Skin of body (tissue), 3 donors: ENCODE measurements at places on chromosomes 13 and 19. TPM values are rescaled to one million over a fixed set of nuclear protein-coding genes. Genes with fewer than 3 reads are reported as not detected.

DNA sequence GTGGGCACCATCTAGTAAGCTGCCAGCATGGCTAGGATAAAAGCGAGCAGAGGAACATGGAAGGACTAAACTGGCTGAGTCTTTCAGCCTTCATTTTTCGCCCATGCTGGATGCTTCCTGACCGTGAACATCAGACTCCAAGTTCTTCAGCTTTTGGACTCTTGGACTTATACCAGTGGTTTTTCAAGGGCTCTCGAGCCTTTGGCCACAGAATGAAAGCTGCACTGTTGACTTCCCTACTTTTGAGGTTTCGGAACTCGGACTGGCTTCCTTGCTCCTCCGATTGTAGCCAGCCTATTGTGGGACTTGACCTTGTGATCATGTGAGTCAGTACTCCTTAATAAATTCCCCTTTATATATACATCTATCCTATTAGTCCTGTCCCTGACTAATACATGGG, 785.1 kb upstream of the SLITRK6 start:
- no peak for DNase-seq

DNA sequence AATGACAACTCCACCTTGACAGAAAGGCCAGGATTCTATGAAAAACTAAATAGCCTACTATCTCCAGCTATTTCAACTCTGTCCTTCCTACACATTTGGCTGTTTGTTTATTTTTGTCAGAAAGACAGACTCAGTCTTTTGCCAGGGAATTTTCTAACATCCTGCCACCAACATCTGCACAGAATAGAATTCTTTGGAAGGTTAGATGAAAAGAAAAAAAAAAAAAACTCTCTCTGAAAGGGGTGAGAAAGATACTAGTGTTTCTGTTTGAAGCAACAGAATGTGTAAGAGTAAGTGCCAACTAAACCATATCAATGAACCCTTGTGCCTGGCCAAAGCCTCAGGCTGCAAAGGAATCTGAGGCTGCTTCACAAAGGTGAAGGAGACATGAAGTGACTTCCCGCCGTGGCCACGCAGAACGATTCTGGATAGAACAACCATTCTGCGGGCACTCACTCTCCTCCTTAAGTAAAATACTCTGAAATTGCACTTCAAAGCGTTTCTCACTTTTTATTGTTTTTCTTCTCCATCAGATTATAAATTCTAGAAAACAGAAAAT, 498.2 kb downstream of the IRS2 start:
- no peak for DNase-seq

DNA sequence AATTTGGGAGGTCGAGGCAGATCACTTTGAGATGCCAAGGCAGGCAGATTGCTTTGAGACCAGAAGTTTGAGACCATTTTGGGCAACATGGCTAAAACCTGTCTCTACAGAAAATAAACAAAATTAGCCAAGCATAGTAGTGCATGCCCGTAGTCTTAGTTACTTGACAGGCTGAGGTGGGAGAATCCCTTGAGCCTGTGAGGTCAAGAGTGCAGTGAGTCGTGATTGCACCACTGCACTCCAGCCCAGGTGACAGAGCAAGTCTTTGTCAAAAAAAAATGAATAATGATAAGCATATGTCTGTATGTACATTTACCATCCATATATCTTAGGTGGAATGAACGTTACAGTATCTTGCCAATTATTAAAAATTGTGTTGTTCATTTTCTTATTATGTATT, 2447.7 kb downstream of the PCDH9 start:
- DNase-seq: no peak

- DNase-seq: peak; percentile 77
Observed at GRCh38 chr19:33211794-33212435, 13.7 kb downstream of the SLC7A10 start.

GRCh38 chr19:49362048-49362928, at the start of gene TEAD2:
TEAD2 (minus strand) TSS chr19:49362416; CDS start chr19:49360075, 2,341 bp downstream.
- DNase-seq: peak; percentile 70

GRCh38 chr19:19613506-19613905, 5.0 kb downstream of the PBX4 start:
- DNase-seq: no peak

DNA sequence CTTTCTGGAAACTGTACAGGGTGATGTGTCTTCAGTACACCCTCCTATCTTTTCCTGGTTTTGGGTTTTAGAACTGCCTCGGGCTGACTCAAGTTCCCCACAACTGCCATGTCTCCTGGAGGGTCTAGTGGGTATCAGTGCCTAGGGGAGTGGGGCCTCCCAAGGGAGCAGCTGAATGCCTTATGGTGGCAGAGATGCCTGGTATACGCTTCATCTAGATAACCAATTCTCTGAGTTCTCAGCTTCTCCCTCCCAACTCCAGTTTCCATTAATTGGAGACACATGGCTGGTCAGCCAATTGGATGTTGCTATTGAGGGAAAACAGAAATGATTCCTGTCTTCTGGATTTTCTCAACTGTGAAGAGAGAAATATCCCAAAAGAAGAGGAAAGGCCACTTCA, 12.8 kb downstream of the ZNF439 start:
- no peak for DNase-seq

DNA sequence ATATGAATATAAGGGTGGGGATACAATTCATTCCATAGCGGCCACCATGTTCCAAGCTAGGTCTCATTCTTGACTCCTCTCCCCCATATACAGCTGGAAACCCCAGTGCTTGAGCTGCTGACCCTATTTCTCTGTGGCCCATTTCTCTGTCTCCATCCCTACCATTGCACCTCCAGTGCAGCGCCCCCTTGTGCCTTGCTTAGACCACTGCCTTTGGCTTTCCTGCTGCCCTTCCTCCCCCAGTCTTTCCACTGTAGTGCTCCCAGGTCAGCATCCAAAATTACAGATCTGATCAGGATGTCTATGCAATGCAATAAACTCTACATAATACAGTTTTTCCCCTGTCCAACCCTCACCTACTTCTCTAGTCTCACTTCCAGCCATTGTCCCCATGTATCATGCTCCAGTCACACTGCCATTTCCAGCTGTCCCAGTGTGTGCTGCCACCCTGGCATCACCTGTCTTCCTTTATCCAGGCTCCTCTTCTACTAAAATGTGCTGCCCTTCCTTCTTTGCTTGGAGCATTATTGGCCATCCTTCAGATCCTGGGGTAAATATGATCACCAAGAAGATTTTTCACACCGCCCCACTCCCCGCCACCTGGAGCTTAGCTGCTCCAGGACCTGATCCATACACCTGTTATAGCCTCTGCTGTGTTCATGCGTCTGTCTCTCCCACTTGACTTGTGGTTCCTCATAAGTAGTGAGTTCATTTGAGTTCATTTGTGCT, 199.4 kb upstream of the IPO5 start:
- DNase-seq: no peak

GRCh38 chr19:19602713-19603324, 15.7 kb downstream of the PBX4 start:
- DNase-seq: no peak

DNA sequence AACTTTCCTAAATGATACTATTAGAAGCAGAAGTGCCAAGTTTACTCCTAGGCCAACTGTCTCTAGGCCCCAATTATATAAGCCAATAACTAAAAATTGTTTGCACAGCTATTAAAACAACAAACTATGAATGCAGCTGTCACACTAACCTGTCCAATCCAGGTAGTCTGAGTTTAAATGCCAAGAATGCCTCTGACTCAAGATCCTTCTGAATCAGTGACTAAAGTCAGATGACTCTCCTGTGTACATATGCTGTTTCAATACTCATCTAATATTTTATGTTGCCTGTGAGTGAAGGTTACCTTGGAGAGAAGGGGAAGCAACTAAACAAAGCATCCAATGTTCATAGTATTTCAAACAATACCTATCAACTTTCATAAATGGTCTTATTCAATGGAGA, 257.0 kb downstream of the ENOX1 start:
- no peak for DNase-seq

DNA sequence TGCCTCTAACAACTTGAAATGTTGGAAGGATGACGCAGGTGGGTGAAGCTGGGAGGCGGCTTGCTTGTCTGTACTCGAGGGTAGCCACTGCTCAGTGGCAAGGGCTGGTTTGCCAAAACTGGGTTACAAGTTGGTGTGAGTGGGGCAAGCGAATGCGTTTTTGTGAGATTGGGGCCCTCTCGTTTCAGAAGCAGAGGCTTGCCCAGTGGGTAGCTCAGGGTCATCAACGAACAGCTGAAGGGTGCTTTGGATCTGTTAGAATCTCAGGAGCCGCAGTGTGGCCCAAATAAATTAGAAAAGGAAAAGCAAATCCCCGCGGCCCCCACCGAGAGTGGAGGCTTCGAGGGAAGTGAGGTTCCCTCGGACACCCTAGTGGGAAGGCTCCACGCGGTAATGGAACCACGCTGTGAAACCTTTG, 7.3 kb downstream of the ATP4B start:
- DNase-seq: no peak

DNA sequence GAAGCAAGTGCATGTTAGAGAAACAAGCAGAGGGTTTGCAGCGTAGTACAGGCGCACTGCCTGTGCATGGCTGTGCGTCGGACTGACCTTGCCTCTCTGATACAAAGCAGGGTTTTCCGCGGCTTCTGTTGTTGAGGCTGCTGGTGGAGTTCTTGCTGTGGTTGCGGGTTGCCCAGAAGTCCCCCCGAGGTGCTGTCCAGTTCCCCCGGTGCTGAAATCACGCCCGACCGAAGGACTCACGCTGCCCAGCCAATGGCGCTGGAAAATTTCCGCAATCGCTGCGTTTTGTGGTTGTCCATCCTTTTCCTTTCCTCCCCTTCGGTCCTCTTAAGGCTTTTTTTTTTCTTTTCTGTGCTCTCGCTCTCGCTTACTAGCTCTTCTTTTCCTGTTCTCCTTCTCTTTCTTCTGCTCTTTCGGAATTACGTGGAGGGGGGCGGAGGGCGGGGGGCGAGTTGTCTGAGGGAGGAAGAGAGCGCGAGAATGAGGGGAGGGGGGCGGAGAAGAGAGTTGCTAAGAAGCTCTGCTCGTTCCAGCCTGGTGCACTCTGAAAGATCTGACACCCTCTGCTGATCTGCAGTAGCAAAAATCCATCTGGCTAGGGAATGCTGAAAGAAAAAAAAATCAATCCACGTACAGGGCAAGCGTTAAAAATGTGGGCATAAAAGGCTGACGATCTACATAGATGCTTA, at the start of gene SLITRK1:
SLITRK1 (minus strand) TSS at position 558 of the 689 bp plus-strand sequence. CDS start 967 bp downstream, outside the sequence.
- DNase-seq: no peak

- peak; percentile 40 for DNase-seq
Observed at GRCh38 chr13:57624565-57625435, 6.7 kb upstream of the PCDH17 start.

DNA sequence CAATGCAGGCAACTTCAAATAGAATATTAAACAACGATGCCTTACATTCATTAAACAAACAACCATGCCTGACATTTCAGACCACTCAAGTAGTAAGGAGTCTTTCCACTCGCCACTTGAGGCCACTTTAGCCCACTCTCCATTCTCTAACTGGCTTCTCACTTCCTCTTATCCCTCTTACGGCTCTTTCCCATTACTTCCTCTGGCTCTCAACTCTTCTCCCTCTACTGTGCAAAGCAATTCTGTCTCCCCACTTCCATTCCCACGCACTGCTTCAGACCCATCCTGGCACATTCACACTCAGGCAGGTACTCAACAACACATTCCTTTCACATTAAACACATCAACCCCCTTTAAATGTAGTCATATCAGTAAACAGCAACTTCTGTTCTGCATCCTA, 229.8 kb upstream of the IPO5 start:
- no peak for DNase-seq

GRCh38 chr13:112877976-112878955, 90.7 kb upstream of the MCF2L start:
- no peak for DNase-seq

GRCh38 chr19:34669305-34669704, 7.7 kb downstream of the SCGB2B2 start:
- no peak for DNase-seq

- no peak for DNase-seq
Observed at GRCh38 chr13:30721936-30722335, 13.4 kb upstream of the ALOX5AP start.

GRCh38 chr19:11494634-11495285, 10.9 kb downstream of the ZNF653 start:
- no peak for DNase-seq

GRCh38 chr19:11324748-11325389, 14.6 kb downstream of the RAB3D start:
- DNase-seq: no peak

- DNase-seq: no peak
Observed at GRCh38 chr13:66826398-66826797, 403.7 kb downstream of the PCDH9 start.

DNA sequence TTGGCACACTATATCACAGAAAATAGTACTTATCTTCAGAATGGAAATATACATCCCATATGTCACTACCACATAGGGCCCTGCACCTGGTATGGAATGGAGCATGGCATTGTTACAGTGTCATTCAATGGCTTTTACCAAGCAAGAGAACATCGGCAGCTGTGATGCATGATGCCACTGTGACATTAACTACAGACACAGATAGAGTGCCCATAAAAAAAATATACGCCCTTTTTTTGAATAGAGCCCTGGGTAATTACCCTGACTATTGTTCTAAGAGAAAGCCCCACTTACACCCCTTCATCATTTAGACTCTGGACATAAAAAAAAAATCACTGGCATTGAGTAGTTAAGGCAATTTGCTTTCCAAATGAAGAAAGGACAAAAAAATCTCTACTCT, 320.3 kb downstream of the DNAJC15 start:
- DNase-seq: no peak

GRCh38 chr13:39557285-39557955, 45.6 kb downstream of the LHFPL6 start:
- DNase-seq: no peak

DNA sequence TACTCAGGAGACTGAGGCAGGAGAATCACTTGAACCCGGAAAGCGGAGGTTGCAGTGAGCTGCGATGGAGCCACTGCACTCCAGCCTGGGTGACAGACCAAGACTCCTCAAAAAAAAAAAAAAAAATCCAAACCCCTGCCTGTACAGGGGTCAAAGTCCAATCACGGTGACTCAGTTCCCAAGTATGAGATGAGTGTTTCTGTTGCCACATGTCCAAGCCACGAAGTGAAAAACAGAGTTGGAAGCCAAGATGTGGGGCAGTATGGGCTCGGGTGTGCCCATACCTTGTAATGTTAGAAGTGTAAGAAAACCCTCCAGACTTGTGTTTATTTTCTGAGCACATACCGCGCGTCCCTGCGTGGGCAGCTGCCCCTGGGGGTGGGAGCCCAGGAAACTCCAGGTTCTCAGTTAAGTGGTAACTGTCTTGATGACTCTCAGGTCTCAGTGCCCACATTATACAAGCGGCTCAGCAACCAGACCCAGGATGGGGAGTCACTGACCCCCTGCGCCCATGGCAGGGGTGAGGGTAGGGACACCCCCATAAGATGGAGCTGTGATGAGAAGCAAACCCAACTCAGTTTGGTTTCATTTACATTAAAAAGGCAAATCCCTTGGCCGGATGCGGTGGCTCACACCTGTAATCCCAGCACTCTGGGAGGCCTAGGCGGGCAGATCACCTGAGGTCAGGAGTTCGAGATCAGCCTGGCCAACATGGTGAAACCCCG, 1.2 kb upstream of the GPX4 start:
- DNase-seq: no peak

Gene STAP2
- total RNA-seq: 25.5 TPM

Gene ZNF793
- 7.7 TPM for total RNA-seq

Gene DACT3
- total RNA-seq: 6.7 TPM

Gene HSH2D
- 0.79 TPM for total RNA-seq

Gene ZC3H13
- 30.0 TPM for total RNA-seq

Gene APOE
- total RNA-seq: 313 TPM

Gene ZNF154
- total RNA-seq: 11.9 TPM

Gene CERS1
- total RNA-seq: 2.5 TPM

Gene RNF17
- total RNA-seq: not detected

Gene LRCH1
- total RNA-seq: 19.5 TPM

Gene ZNF230
- 5.0 TPM for total RNA-seq

Gene ZNF761
- 8.2 TPM for total RNA-seq

Gene FGF21
- total RNA-seq: not detected

Gene ZNF835
- 1.8 TPM for total RNA-seq

Gene KLK4
- 0.10 TPM for total RNA-seq

Gene ZNF587
- 26.5 TPM for total RNA-seq

Gene RBM26
- total RNA-seq: 47.2 TPM
